ENCODE measurements at places on chromosomes 7 and 10. TPM values are rescaled to one million over a fixed set of nuclear protein-coding genes. Genes with fewer than 3 reads are reported as not detected.

The OPALIN gene
- not detected for total RNA-seq

The SYT15 gene
- not detected for total RNA-seq

The OR2A12 gene
- not detected for total RNA-seq

The SLC13A1 gene
- not detected for total RNA-seq

The ITIH5 gene
- total RNA-seq: not detected

The ENO4 gene
- not detected for total RNA-seq

The STMP1 gene
- 16.7 TPM for total RNA-seq
